ENCODE measurements at places on chromosomes 12 and 14.

- DNase-seq: no peak
Observed at GRCh38 chr12:19211802-19212201, 82.3 kb downstream of the PLEKHA5 start.

DNA sequence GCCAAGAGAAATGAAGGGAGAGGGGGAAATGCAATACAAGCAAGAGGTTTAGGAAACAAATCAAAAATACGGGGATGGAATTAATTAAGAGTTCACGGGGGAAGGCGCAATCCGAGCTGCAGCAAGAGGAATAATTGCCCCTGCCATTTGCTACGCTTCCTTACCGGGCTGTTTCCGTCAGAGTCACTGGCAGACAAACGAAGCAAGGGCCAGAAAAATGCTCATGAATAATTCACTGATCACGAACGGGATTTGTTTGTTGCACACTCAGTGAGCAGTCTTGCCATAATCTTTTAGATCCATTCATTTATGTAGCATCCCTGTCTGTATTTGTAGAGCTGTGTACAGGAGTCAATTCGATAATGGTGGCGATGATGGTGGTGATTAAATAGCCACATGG lies 39.0 kb downstream of the PLXNC1 start:
- no peak for DNase-seq

- no peak for DNase-seq
Observed at GRCh38 chr12:46553911-46554310, 181.3 kb upstream of the SLC38A2 start.

- DNase-seq: no peak
Observed at GRCh38 chr12:64528616-64529015, 76.7 kb downstream of the TBK1 start.

- DNase-seq: no peak
Observed at GRCh38 chr14:36514278-36515104, 5.5 kb downstream of the NKX2-1 start.

DNA sequence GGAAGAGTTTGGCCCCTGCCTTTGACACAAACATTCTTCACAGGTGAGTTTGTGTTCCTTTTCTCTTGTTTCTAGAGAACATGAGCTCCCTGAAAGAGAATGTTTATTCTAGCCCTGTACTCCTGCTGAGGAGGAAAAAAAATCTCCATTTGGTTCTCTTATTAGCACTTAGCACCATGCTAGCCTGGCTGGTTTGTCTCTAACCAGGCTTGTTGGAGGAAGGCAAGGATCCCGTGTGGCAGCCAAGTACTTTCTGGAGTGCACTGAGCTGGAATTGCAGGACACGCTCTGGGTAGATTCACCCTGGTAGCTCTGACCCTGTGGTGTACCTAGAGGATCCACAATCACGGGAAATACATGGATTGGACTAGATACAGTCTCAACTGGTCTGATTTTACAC lies 41.9 kb downstream of the KCNA1 start:
- no peak for DNase-seq

- DNase-seq: no peak
Observed at GRCh38 chr12:65725376-65725775, 98.9 kb upstream of the HMGA2 start.

DNA sequence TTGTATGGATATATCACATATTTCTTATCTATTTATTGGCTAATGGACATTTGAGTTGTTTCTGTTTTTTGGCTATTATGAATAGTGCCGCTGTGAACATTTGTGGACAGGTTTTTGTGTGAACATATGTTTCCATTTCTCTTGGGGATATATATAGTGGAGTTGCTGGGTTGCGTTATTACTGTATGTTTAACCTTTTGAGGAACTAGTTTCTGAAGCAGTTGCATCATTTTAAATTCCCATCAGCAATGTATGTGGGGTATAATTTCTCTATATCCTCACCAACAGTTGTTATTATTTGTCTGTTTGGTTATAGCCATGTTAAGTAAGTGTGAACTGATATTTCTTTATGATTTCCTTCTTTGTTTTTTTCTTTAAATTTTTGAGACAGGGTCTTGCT lies 10.7 kb downstream of the TCTN2 start:
- no peak for DNase-seq
